ENCODE measurements at places on chromosomes 2 and 18.

- no peak for DNase-seq
Measured at GRCh38 chr2:19731037-19731436, 170.7 kb downstream of the TTC32 start.

DNA sequence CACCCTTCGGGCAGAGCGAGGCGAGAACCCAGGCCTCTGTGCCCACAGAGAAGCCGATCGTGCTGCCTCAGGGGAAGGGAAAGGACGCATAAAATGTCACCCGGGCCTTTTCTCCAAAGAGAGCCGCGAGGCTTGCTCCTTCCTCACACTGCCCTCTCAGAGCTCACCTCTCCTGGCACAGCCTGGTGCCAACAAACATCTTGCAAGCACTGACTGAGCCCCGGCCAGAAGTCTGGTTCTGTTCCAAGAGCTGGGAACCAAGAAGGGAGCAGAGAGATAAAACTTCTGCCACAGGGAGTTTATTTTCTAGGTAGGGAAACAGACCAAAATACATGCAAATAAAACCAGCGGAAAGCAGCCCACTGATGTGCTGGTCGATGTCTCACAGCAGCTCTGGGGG lies 13.6 kb upstream of the ADI1 start:
- no peak for DNase-seq

- DNase-seq: no peak
Measured at GRCh38 chr2:182606728-182607681, 109.1 kb upstream of the DNAJC10 start.

DNA sequence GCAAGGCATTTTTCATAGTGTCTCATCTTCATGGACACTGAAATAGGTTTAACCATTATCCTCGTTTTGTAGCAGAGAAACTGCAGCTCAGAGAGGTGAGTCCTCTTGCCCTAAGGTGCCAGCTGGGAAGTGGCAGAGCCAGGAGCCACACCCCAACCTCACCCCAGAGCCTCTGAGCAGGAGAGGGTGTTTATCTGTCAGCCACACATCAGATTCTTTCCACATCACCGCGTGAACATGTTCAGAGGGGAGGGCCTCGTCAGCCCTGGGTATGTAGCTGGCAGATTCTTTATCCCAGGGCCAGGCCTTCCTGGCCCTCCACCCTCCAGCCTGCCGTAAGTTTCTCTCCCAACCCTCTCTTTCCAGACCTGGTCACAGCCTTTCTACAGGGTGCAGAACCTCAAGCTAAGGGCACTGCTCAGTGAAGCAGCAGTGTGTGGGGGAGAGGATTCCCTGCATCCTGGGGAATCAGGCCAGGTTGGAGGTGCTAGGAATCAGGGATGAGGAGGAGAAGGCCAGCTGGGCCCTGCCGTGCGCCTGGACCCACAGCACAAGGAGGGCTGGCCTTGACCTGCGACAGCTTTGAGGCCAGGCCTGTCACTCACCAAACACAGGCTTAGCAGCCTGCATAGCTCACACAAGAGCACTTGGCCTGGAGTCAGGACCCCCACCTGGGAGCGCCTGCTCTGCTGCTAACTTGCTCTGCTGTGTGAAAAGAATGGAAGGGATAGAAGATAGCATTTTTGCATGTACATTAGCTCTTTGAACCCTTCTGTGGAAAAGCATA lies 111.3 kb upstream of the MCFD2 start:
- DNase-seq: no peak

GRCh38 chr2:179764710-179765109 lies 96.7 kb downstream of the ZNF385B start:
- no peak for DNase-seq

GRCh38 chr2:236678307-236678975 lies 108.8 kb downstream of the ACKR3 start:
- DNase-seq: no peak

GRCh38 chr2:240991378-240992263 lies 6.8 kb upstream of the SNED1 start:
- DNase-seq: peak; percentile 96

- no peak for DNase-seq
Measured at GRCh38 chr2:5176764-5177163, 515.4 kb upstream of the SOX11 start.

DNA sequence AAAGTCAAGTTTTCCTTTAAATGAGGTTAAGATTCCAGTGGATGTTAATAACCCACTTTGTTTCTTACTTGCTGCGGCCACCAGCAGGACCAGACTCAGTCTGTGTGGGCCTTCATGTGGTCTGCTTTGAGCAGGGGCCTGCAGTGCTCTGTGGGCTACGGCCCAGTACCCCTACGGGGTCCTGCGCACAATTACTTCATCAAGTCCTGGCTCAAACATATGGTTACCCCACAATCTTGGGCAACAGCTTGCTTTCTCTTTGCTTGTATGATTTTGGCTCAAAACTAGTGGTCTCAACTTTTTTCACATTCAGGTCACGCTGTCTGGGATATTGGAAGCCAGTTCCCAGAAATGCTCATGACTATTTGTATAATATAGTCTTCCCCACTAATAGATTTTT lies 64.2 kb downstream of the PTPN2 start:
- DNase-seq: no peak
